Kidney capillary endothelial cell (primary cell): ENCODE measurements at places on chromosomes 5 and 9.

GRCh38 chr9:131717719-131718460 is 22.0 kb downstream of the RAPGEF1 start:
- DNase-seq: no peak

DNA sequence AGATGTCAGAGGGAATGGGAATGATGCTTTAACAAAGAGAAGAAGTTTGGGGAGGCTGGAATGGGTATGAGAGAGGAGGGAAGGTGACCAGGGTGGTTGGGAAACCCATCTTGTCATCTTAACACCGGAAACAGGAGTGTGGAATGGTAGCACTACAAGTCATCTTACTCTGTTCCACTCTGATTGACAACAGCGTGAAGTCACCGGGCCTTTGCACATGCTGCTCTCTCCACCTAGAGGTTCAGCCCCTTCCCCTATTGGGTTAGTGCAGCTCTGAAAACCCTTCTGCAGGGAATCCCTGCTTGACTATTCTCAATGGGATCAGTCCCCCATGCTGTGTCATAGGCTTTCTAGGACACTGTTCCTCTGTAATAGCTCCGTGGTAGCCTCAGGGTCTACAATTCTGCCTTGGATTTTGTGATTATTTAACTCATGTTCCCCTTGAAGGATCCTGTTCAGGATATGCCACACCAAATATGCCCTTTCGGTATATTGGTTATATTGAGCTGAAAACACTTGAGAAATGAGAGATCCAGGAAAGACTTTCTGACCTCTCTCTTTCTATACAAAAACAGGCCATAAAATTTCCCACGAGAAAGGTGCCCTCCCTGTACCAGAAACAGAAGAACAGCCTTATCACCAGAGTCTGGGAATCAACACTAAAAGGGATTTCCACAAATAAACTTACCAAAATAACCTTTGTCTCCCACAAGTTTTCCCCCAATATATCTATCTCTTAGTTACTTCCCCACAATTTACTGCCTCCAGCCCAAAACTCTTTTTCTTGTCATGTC is 86.3 kb downstream of the TLE1 start:
- DNase-seq: no peak

DNA sequence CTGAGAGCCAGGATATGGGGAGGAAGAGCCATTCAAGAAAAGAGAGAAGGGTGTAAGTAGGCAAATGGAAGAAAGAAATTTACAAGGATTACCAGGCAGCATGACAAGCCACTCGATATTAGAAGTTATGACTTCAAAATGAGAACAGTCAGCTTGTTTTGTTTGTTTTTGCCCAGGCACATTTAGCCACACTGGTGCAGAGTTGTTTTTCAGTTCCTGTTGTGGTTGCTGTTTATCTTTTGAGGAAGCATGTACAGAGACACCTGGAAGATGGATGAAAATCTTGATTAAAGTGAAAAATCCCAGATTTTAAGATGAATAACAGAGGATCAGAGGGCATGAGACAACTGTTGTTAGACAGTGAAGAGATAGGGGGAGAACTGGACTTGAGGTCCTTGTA is 199.1 kb downstream of the MTRR start:
- no peak for DNase-seq

- peak; percentile 50 for DNase-seq
Observed at GRCh38 chr5:147576646-147577535, 67.0 kb upstream of the DPYSL3 start.

GRCh38 chr9:27059412-27059811 is 49.6 kb upstream of the TEK start:
- DNase-seq: peak; percentile 27

DNA sequence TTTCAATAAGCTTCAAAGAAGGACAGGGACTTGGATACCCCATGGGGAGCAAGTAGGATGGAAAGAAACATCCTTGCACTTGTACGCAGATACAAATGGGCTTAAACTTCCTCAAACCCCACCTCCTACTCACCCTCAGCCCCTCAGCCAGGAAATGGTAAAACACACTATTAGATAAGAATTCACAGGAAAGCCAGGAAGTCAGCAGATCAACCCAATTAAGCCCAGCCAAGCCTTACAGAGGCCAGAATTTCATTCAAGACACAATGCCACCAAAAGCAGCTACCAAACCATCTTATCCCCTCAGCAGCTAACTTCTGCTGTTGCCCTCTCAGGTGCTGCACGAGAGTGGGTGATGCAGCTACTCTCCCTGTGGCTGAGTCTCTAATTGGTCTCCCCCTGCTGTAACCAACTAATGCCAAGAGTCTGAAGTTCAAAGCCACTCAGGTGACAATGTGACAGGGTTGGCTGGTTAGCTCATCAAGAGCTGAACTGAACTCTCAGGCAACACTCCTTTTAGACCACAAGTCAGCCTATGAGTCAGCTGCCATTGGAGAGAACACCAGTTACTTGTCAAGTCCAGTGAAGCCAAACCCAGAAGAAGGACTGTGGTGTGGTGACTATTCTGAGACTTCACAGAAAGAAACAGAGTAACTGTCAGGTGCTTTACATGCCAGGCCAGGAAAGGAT is 201.9 kb downstream of the ZNF608 start:
- no peak for DNase-seq

GRCh38 chr5:125269926-125270325 is 523.5 kb upstream of the ZNF608 start:
- no peak for DNase-seq

DNA sequence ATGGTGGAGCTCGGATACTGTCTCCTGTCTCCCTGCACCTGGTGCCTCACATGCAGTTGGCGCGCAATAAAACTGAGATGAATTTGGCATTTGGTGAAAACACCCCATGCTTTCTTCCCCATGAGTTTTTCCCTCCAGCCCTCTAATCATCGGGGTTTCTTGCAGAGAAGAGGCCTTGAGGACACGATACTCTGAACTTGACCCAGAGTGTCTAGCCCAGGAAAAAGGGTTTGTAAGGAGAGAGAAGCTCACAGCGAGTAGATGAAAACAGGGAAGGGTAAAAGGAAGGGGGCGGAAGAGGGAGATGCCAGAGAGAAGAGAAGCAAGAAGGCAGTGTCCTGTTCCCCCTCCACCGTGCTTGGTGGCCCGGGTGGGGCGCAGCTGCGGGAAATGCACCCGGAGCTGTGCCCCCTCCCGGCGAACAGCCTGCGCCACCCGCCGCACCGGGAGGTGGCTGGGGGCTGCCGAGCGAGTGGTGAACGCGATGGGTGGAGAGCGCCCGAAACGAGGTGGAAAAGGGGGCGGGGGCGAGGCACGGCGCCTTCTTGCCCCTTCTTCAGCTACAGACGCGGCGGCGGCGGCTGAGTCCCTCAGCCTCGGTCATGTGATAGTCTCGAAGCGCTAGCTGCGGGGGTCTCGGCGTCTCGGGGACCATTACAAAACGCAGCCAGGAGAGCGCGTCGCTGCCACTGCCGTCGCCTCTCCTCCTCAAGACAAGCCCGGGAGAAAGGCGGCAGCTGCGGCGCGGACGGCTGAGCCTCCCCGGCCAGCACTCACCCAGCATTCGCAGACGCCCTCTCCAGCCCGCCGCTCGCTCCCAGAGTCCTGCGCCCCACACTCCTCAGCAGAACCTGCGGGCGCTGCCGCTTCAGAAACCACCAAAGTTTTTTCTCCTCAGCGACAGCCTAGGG is 1.1 kb upstream of the FOXB2 start:
- DNase-seq: no peak

- peak; percentile 42 for DNase-seq
Observed at GRCh38 chr5:60677850-60678664, 21.9 kb downstream of the DEPDC1B start.

DNA sequence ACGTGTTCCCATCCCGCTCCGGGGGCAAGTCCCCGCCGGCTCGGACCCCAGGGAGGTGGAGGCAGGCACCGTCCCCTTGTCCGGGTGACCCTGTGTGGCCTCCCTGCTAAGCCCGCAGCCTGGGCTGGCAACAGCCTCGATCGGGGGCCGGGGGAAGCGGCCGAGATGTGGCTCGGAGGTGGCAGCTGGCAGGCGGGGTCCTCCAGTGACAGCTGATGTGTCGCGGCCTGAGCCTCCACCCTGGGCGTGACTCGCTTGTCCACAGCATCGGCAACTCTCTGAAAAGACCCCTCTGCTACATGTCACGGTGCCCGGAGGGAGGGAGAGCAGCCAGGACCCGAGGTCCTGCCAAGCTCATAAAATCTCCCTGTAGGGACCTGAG is 124.8 kb upstream of the IRX4 start:
- no peak for DNase-seq

- DNase-seq: no peak
Observed at GRCh38 chr9:86217076-86217755, 42.2 kb downstream of the C9orf153 start.

DNA sequence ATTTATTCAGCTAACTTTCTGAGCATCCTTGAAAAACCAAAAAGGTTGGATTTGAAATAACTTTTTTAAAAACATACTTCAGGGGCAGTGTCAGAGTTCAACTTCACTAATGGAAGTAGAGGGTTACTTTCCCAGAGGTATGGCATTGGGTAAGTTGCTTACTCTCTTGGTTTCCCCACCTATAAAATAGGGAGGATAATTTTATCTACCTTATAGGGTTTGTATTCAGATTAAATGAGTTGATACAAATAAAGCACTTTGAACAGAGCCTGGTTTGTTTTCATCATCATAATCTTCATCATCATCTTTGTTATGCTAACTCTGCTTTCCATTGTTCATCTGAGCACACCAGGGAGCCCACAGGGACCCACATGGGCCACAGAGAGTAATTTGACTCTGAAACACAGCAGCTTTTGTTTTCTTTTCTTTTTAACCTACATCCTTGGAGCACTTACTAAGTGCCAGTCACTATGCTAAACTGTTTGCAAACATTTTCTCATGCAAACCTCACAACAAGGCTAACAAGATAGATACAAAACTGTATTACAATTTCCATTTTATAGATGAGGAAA is 179.1 kb upstream of the SLC24A2 start:
- DNase-seq: no peak

GRCh38 chr5:132483101-132483500 is 7.5 kb downstream of the IRF1 start:
- DNase-seq: no peak

GRCh38 chr9:135620558-135620957 is 18.8 kb downstream of the GLT6D1 start:
- no peak for DNase-seq

DNA sequence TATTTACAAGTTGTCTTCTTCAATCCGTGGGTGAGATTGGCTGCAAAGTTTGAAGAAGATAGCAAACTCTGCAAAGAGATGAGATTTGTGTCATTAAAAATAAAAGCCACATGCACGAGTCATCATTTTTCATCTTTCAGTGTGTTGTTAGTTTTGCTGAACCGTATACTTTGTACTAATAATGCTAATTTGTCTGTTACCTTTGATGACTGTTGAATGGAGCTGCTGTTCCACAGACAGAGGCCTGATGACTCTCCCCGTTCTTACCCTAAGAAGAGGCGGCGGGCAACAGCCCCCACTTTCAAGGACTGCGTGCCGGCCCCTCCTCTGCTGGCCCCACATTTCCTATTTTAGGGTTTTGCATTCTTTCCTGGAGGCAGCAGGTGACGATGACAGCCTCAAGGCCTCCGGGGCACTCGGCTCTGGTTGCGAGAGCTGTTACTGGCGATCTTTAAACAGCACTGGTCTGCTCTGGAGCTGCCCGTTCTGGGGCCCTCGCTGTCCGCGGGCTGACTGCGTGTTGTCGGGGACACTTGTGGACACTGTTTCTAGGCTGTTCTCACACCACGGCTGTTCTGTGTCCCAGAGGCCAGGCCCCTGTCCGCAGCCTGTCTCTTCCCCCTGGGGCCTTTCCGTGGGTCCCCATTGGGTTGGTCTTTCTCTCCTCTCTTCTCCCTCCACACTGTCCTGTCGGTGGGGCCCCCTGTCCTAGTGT is 35.1 kb downstream of the NDUFS6 start:
- DNase-seq: no peak

GRCh38 chr5:40121236-40121635 is 558.5 kb upstream of the PTGER4 start:
- no peak for DNase-seq

DNA sequence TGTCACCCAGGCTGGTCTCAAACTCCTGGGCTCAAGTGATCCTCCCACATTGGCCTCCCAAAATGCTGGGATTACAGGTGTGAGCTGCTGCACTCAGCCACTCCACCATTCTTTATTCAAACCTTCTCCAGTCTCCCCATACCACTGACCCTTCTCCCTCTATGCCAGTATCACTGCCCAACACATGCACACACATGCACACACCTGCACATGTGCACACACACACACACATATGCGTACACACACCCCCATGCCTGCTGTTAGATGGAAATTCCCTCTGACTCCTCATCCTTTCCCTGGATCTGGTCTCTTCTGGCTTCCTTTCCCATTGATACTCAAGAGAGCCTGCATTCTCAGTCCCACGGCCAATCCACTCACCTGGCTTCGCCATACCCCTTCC is 170.0 kb downstream of the CRB2 start:
- DNase-seq: no peak

GRCh38 chr5:149297340-149298025 is 25.8 kb downstream of the AFAP1L1 start:
- DNase-seq: no peak

GRCh38 chr5:134540747-134541733 is 15.6 kb downstream of the JADE2 start:
- no peak for DNase-seq

- DNase-seq: no peak
Observed at GRCh38 chr9:126991183-126991582, 76.6 kb downstream of the RALGPS1 start.

DNA sequence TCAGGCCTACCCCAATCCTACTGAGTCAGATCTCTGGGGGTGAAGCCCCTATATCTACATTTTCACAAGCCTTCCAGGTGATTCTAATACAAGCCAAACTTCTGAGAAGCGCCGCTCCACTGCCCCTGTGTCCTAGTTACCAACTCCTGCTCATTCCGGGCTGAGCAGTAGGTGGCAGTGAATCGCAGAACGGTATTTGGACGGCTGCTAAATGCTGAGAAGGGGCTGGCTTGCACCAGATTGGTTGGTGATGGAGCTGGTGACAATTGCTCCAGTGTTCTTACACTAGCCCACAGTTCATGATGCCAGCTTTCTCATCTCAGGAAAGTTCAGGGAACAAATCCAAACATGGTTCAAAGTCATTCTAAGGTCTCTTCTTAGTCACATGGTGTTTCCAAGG is 31.1 kb upstream of the FGF1 start:
- peak; percentile 50 for DNase-seq

- DNase-seq: peak; percentile 62
Observed at GRCh38 chr9:87336914-87337333, 160.7 kb upstream of the DAPK1 start.

GRCh38 chr9:108694170-108694569 is 161.6 kb downstream of the ACTL7B start:
- no peak for DNase-seq

DNA sequence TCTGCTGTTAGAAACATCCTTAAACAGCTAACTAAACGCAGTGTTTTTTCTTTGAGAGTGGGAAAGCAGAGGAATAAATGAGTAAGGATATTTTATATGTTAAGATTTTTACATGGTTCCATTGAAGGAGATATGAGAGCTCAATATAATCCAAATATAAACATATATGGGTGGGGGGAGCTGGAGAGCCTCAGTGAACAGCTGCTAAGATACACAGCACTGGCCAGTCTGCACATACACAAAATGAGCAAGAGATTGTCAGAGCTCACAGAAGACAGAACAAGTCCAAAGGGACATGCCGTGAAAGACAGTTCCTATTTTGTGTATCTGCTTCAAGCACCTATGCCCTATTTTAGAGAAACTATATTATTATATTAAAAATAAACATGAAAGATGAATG is 46.9 kb downstream of the CLINT1 start:
- no peak for DNase-seq
